ENCODE measurements at places on chromosomes 12 and 14.

DNA sequence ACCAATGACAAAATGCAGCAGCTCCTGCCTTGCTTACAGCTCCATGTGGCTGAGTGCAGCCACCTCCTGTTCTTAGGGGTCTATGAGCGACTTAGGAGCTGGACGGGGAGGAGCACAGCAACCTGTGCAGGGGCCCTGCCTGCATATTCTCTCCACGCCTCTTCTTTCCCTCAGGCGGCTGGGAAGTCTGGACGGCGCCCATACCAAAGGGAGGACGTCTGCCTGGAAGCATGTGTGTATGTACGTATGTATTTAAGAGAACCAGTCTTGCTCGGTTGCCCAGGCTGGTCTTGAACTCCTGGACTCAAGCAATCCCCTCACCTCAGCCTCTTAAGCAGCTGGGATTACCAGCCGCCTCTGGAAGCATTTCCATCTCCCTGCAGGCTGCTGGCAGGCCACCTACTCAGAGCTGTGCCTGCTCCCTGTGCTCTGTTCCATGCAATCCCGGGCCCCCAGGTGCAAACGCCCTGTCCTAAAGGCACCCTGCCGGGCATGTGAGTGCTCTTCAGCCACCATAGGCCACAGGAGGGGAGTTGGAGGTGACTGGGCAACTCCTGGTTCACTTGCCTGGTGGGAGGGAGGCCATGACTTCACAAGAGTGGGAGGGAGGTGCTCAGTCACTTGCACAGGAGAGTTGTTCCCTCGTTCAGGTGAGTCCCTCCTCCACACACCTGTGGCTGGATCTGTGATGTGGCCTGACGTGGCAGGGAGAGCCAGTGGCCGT, 44.3 kb downstream of the KCNA5 start:
- DNase-seq = no peak

DNA sequence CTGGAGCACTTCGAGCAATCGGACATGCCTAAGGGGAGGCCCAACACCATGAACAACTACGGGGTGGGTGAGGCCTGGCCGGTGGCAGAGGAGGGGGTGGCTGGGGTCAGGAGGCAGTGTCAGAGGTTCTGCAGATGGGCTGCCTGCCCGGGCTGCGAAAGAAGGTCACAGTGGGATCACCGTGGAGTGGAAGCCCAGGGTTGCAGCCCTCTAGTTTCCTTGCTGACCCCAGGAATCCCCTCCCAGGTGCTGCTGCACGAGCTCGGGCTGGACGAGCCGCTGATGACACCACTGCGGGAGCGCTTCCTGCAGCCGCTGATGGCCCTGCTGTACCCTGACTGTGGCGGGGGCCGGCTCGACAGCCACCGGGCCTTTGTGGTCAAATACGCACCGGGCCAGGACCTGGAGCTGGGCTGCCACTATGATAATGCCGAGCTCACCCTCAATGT, 1.9 kb upstream of the ARL6IP4 start:
- DNase-seq = no peak

DNA sequence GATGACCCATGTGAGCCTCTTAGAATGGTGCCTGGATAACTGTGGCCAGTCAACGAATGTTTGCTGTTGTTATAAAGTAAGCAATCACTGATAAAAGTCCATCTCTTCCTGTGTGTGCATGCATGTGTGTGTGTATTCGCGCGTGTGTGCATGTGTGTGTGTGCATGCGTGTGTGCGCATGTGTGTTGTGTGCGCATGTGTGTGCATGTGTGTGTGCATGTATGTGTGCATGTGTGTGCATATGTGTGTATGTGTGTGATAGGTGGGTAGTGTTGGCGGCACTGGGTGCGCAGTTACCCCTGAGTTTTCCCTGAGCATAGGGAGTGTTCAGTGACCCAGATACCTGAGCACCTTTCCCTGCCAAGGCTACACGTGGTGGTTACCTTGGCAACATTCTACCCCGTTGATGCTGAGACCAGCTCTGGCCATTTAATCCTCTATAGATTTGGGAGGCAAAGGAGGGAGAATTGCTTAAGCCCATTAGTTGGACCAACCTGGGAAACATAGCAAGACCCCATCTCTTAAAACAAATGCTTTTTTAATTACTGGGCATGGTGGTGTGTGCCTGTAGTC, 137.8 kb downstream of the SLC15A4 start:
- no peak for DNase-seq

DNA sequence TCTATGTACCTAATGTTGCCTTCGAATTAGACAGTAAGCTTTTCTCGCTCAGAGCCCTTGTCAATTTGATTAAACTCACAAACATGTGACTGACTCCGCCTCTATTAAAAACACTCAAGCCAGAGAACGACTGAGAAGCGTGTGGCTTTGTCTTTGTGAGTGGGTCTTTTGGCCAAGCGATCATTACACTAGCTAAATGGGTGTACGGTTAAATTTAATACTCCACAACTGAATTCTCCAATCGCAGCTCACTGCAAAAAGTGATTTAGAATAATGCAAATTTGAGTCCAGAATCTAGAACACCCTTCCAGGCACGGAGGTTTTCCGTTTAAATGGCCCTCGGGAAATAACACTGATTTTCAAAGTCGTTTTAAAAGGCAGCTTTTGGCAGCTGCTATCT, 253.7 kb downstream of the EFCAB11 start:
- DNase-seq = no peak
